Choroid plexus epithelial cell (primary cell): ENCODE measurements at places on chromosomes 11 and 22.

DNA sequence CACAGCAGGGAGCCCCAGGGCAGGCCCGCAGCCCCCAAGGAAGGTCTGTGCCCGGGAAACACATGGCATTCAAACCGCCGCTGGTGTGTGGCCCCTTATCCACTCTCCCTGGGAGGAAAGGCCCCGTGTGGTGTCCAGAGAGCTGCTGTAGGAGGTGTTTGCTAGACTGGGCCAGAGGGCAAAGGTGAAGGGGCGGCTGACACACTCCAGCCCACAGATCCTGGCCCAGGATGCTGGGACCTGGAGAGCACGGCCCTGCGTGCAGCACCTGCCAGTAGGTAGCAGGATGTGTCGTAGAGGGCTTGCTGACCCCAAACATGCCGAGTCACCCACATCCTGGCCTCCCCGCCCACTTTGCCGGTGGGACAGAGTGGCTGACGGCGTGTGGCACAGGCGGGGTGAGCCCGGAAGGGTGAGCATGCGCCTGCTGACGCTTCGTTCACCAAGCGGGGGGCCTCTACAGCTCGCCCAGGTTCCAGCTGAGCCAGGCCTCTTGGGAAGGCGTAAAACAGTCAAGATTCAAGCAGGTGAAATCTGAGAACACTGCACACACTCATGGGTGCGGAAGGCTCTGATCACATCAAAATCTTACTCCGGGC lies 11.0 kb downstream of the OSBPL5 start:
- peak; percentile 58 for DNase-seq

DNA sequence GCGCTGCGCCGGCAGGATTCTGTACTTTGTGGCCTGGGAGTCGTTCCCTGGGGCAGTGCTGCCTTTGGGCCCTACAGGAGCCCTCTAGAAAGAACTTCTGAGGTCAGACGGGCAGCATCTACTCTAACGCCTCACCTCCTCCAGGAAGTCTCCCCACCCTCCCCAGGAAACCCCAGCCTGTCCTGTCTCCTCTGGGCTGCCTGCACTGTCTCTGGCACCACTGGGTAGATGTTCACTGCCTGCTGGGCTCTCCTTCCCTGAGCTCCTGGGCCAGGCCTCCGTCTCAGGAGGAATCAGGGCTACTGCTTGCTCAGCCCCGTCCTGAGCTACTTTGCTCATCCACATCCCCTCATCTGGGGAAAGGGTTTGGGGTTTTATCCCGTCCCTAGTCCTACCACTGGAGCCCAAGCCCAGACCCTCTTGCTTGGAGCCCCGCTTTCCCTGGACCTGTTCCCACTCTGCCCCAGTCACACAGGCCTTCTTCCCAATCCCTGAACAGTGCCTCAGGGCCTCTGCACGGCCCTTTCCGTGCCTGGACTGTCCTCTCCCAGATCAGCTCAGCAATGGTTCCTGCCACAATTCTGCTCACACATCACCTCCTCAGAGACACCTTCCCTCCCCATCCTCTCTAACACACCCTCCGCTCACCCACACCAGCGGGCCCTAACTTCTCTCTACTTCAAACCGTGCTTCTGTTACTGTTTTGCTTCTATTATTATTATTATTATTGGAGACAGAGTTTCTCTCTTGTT lies 11.3 kb upstream of the TREH start:
- no peak for DNase-seq

DNA sequence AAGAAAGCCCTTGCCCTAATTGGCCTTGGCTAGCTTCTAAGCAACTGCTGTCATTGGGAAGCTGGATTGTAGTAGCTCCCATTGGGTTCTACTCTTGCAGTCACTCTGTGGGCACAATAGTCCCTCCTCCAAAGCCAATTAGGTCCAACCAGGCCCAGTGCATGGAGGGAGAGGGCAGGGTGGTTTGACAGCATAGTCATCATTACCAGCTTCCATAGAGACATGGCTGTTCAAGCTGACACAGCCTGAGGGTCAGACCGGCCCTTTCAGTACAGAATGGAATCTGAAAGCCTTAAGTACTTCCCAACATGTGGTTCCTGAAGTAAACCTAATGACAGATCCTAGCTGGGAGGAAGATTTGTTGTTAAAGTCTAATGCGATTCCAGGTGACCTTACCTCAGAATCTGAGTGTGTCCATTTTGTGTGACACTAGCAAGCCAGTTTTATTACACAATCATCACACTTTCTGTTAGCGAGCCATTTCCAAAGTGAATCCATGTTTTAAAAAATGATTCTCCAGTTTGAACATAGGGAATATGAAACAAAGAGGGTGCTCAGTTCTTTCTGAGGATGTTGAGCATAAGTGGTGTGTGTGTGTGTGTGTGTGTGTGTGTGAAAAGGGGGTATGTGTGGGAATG lies 6.9 kb downstream of the PLET1 start:
- no peak for DNase-seq

DNA sequence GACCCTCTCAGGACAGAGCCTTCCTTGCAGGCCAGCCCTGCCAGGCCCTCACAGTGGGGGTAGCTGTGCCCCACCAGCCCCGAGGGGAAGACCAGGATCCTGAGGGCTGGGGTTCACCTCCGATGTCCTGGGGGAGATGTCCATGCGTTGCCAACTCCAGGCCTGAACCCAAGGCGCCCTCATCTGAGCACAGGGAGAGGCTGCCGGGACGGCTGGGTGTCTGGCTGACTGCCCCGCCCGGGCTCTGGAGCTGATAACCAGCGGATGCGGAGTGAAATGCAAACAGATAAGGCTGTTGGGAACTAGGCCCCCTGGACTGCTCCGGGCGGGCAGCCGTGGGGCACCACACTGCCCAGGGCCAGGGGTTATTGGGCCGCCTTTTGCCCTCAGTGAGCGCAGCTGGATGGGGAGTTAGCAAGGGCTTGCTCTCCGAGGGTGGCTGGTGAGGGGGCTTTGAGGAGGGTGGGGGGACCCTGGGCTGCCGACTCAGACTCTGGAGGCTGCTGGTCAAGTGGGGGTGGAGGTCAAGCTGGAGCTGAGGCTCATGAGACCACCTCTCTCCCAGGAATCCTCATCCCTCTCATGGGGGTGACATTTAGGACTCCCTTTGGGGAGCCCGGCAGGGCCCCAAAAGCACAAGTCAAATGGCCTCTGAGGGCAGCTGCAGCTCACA lies 5.6 kb upstream of the MUC6 start:
- peak; percentile 24 for DNase-seq

DNA sequence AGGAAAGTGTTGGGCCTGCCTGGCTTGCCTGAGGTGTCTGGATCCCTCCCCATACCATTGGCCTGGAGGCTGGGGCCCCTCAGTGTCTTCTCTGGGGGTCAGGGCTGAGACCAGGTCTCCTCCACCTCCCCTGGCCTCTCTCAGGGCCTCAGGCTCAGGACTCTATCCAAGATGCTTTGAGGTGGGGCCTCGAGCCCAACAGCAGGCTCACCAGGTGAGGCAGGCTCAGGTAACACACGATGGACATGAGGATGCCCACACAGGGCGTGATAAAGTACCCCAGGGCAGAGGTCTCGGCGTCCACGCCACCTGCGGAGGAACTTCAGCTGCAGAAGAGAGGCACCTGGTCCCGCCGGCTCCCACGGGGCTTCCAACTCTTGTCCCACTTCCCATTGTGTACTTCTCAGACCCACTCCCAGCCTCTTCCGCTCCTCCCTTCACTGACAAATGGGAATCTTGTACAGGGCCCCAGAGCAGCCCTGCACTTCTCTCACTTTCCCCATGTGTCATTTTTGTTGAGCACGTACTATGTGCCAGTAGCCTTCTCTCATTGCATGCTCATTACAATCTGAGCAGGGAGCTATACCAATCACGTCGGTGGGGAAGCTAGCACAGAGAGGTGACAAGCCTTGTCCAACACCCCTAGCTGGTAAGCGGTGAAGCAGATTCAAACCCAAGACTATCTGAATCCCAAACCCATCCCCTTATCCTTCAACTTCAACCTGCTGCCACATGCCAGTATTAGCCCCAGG lies 3.8 kb downstream of the SLC29A2 start:
- no peak for DNase-seq

DNA sequence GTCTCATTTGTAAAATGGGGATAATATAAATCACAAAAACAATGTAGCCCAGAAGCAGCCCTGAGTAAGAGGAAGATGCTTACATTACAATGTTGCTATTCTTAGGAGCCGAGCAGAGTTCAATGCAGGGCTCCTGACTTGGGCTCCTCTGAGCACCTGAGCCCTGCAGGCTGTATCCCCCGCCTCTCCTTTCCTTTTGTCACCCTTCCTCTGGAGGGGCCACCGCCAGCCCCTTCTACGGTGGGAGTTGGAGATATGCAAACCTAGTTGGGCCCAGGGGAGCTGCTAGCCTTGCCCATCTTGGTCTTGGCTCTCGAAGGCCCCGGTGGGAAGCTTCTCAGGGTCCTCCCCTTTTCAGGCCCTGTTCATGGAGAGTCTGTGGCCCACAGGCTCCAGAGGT lies 8.4 kb upstream of the CSNK1E start:
- DNase-seq = no peak

DNA sequence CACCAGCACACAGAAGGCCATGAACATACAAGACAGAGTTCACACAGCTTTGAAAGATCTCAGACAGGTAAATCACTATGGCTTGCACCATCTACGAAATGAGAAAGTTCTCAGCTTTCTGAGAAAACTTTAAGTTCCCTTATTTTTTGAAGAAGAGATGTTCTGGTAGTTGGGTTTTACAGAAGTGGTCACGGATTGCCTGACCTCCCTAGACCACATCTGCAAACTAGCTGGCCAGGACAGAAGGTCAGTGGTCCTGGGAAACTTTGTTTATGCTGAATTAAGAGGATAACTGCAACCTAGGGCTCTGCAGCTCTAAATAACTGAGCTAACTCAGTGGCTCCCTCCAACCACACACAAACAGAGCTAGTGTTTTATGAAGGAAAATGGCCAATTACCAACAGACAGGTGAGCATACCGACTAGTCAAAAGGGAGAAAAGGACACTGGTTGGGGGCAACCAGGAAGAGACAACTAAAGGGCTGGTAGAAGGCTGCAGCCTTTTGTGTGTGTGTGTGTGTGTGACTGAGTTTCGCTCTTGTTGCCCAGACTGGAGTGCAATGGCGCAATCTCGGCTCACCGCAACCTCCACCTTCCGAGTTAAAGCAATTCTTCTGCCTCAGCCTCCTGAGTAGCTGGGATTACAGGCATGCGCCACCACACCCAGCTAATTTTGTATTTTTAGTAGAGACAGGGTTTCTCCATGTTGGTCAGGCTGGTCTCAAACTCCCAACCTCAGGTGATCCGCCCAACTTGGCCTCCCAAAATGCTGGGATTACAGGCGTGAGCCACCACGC lies 8.5 kb upstream of the SCN2B start:
- DNase-seq = no peak

DNA sequence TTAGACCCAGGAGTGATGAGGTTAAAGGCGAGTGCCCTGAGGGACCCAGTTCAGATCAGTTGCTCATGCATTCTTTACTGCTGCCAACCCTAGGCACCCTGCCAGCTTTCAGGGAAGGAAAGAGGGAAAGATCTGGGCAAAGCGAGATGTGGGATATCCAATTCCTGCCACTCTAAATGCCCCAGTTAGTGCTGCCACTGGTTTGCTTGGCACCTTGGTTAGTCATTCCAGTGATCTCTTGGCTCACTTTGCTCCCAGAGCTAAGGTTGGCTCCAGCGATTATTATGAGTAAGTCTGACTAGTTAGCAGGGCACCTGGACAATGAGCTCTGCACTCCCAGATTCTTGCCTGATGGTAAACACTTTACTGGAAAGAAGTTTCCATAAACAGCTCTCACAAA lies 85.0 kb downstream of the INSC start:
- DNase-seq = no peak

GRCh38 chr11:127993788-127994187 lies 593.6 kb downstream of the ETS1 start:
- no peak for DNase-seq
